ENCODE measurements at places on chromosomes 3 and 15.

DNA sequence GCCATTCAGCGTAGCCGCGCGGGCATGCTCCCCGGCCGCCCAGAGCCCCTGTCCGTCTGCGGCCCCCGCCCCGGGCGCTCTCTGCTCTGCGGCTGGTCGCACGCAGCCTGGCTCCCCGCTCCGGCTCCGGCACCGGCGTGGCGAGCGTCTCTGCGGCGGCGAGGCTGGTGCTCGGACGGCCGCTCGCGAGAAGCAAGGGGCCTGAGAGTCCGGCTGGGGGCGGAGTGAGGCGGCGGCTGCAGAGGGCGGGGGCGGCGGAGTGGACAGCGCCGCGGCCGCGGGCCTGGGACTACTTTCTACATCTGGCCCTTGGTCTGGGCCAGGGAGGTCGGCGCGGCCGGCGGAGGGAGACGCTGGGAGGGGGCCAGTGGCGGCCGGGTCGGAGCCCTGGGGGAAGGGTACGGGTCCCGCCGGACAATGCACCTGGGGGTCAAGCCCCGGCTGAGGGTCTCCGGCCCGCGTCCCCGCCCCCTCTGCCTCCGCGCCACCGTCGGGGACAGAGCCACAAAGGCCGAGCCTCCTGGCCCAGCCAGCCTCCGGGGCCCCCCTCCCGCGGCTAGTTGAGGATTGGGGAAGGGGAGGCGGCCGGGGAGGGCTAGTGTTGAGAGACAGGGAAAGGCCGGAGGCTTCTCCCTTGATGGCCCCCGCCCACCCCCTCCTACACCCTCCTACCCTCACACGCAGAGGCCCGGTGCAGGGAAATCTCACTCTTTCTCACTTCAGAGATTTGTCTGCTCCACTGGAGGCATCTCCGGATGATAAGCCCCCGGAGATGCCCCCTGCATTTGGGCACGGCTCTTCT is at the start of gene PRTG:
TSS of gene PRTG (minus strand) at position 226 of the 802 bp plus-strand sequence. CDS start at position 5, 221 bp downstream.
- DNase-seq = peak; percentile 76

GRCh38 chr3:174613173-174613572 is 246.0 kb upstream of the NAALADL2 start:
- no peak for DNase-seq

DNA sequence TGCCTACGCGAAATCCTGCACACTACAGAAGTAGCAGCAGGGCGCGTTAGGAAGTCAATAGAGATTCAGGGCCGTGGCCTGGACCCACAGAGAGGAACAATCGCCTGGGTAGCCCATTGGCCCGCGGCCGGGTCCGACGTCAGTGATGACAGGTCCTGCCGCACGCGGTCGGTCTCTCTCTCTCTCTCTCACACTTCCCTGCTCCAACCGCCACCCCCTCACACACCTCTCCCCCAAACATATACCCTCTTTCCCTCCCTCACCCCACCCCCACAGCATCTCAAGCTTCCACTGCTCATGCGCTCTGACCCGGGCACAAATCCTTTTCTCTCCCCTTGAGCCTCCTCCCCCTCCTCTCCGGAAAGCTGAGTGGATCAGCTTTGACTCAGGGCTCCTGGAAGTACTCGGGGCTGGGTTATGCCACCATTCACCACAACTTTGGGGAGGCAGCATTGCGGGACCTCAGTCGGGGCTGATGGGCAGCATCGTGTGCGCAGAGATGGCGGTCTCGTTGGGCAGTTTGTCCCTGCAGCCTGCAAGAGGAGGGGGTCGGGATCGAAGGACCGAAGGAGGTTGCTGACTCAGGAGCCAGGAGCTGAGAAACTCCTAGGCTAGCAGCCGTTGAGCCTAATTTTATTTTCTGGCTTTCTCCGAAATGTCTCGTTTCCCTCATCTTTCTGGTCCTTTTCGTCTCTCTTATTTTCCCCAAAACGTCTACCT is 9.0 kb downstream of the ZIC4 start:
- DNase-seq = no peak

DNA sequence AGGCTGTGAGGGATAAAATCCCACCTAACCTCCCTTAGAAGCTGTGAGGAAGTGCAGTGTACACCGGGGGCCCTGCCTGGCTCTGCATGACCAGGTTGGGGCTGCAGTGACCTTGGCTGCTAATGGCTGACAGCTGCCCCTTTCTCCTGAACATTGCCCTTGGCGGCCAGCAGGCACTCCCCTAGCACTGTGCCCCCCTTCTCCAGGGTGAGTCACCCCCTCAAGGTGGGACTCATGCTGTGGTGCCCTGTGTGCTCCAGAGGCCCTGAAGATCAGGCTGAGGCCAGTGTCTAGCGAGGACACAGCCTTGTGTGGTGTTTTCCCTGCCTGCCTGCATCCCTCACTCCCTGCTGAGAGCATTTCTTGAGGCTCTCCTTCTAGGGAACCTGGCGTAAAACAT is 21.0 kb upstream of the FGD5 start:
- DNase-seq = no peak

- no peak for DNase-seq
Measured at GRCh38 chr3:127491909-127492308, 98.6 kb downstream of the TPRA1 start.

Data from H1 (cell line).